Stimulated activated CD4-positive, alpha-beta T cell treated with anti-CD3 and anti-CD28 coated beads, Interleukin-4, amount 100 ng/mL, for 1 hour (primary cell): ENCODE measurements at places on chromosomes 12 and 14.

DNA sequence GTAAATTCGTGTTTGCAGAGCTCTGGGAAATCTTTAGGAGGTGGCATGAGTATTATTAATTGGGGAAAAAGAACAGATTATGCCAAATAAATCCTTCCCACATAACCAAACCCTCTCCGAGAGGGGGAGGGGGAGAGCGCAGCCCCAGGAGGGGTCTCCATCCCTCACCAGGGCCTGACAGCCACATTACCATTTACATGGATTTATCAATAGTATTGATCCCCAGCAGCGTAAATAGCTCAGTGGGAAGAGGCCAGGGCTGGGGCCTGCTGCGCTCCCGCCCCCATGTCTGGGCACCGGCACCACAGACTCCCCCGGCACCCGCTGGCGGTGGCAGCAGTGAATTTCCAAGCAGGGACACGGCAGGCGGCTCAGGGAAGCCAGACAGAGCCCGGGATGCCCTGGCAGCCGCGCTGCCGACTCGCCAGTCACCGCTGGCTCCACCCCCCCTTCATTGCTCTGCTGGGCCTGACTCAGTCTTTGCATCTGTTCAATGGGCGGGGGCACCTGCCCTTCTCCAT is 2.4 kb downstream of the NCOR2 start:
- DNase-seq, result no peak

DNA sequence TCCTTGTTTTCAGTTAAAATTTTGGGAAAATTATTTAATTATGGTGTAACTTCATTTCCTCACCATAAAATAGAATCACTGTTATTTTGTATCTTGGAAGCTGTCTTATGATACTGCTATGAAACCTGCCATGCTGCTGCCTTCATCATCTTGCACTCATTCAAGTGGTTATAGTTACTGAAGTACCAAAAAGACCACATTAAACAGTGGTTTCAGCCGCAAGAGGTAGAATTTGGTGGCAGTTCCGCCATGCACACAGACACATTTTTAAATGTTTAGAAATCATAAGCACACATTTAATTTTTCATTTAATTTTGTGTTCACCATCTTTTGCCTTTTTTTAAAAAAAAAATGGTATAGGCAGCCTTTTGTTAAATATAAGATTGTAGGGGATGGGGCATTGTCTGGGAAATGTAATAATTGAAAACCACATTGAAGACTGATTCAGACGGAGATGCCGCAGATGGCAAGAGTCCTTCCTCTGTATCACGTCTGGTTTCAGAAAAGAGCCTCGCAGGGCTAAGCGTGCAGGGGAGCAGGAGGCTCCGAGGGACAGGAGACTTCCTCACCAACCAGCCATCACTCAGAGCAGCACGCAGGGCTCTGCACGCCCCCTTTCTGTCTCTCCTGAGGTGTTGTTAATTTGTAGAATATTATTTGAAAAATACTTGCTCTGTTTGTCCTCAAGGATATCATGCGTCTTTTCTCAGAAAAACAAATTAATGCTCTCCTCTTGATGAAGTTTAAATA is 115.2 kb upstream of the PELI2 start:
- DNase-seq, result peak; percentile 13

DNA sequence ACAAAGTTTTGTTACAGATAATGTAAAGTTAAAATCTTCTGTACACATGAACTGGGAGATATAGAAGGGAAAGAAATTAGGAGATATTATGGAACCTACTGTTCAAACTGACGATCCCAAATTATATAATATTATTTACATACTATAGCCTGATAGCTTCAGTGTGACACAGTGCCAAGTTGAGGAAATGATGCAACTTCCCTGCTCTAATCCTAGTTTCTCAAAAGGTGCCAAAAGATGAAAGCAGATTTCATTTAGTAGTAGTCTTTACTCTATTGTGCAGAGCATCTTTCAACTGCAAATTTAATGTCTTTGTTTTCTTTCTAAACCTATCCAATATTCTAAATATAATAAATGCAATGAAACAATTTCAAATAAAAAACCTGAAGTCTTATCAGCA is 46.9 kb downstream of the COCH start:
- no peak for DNase-seq

DNA sequence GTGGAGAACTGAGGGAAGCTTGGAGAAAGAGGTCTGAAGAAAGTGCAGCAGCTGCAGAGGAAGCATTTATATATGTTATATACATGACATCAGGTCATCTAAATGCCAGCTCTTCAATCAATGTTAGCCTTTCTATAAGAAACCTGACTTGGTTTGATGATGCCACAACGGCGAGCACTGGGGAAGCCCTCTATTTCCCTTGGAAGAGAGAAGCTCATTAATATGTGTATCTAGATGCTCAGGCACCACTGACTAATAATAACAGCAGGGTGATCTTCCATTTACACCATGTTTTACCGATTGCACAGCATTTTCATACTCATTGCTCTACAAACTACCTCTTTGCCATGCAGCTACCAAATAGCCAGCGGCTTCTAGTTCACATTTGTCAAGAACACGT is 811 bp downstream of the ACYP1 start:
- no peak for DNase-seq
